ENCODE measurements at places on chromosomes 1 and 21. TPM values are rescaled to one million over a fixed set of nuclear protein-coding genes. Genes with fewer than 3 reads are reported as not detected.

GRCh38 chr1:59298710-59299346 is 1.9 kb downstream of the FGGY start:
- DNase-seq = no peak

DNA sequence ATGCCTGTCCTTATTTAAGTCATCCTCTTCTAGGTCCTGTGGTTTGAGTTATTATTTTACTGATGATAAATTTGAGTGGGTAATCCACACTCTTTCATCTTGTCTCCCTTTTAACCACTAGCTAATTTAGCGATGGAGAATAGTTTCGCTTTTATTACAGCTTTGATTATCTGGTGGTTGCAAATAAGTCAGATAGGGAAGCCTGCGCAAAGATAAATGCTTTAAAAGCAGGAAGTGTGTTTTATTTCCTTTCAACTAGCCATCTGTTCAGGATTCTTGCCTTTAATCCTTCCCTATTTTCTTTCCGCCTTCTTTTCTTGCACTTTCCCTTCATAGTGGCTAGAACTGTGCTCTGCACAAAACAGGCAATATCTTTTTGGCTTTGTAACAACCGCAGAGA is 129.0 kb downstream of the TGFB2 start:
- no peak for DNase-seq

- no peak for DNase-seq
Measured at GRCh38 chr1:109089242-109090015, 1.1 kb upstream of the TMEM167B start.

- no peak for DNase-seq
Measured at GRCh38 chr1:209601809-209602657, 18.5 kb downstream of the CAMK1G start.

Gene CLK2
- 42.3 TPM for polyA plus RNA-seq

Gene DIO1
- polyA plus RNA-seq = 0.08 TPM

Gene KCNJ9
- polyA plus RNA-seq = 0.04 TPM

Gene CATSPERE
- 0.38 TPM for polyA plus RNA-seq

Gene KISS1
- polyA plus RNA-seq = 1.3 TPM

Gene FCRL2
- polyA plus RNA-seq = 0.03 TPM
